ENCODE measurements at places on chromosomes 13 and 19.

DNA sequence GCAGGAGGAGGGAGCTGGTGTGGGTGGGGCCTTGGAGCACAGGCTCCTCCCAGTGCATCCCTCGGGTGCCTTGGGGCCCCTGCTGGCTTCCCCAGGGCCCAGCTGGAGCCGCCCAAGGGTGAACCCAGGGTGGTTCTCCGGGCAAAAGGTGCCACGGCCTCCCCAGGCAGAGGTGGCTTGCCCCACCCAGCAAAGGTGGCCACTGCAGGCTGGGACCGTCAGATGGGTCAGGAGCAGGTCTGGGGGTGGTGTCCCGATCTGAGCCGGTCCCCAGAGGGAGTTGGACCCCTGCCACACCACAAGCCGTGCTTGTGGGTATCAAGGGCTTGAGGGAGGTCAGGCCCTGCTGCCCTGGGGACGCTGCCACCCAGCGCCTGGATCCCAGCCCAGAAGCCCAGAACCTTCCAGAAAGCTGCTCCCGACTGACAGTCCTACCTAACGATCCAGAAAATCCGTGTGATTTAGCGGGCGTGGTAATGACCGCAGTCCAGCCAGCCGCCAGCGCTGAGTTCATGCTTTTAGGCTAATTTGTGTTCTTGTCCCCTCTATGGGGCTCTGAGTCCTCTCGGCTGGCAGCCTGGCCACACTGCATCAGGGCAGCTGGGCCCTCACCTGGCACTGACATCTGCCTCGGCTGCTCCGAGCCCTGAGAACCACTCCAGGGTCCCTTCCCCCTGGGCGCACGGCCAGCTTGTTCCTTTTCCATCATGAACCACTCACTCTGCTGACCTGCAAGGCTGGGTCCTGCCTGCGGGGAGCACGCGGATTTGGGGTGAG, 5.0 kb upstream of the GRIN3B start:
- no peak for DNase-seq

DNA sequence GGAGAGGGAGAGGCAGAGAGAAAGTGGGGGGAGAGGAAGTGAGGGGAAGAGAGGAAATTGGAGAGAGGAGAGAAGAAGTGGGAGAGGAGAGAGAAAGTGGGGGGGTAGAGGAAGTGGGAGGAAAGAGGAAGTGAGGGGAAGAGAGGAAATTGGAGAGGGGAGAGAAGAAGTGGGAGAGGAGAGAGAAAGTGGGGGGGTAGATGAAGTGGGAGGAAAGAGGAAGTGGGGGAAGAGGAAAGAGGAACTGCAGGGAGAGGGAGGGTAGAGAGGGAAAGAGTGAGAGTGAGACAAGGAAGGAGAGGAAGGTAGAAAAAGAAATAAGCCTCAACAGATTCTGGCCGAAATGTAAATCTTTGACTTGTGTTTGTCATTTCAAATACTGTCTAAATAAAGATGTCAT, 146.6 kb downstream of the KLF12 start:
- no peak for DNase-seq

DNA sequence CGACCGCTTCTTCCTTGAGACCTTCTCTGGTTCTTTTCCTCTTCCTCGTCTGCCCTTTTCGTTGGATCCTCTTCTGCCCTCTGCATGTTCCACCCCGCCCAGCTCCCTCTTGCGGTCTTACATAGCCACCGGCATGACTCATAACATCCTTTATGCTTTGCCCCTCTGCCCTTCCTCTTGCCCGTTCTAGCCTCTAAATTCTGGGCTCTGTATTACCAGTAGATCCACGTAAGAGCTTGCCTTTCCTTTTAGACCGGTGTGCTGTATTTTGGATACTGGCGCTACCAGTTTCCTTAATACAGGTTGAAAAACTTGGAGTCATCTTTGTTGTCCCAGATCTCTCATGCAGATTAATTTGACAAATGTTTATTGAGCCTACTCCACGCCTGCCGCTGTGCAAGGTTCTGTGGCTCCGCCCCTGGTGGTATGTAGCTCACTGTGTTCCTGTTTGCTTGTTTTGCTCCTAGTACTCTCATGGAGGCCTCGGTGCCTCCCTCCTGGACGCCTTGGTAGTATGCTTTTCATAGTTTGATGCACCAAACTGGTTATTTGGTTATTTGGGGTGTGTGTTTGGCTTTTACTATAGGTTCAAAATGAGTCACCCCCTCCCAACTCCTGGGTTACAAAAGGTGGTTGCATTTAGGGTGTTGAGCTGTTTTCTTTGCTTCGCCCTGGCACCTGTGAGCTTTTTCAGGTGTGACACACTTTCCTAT, 1.7 kb downstream of the GTF3A start:
- DNase-seq: peak; percentile 62

DNA sequence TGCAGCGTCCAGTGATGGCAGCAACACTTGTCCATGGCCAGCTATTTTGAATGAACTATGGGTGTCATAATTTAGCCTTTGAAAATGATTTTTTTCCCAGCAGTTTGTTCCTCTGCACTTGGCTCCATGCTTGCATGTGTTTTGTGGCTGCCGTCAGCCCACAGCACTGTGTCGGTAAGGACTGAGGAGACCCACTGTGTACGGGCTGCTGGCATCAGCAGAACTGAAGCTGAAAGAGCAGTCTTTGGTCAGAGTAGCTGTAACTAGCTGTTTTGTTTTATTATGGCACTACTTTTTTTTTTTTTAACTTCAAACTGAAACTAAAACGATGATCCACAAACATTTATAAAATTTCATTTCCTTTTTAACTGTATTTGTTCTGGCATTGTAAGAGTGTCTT, 50.3 kb upstream of the TEX29 start:
- DNase-seq: no peak

- no peak for DNase-seq
Measured at GRCh38 chr13:20843166-20843565, 59.4 kb downstream of the XPO4 start.

- no peak for DNase-seq
Measured at GRCh38 chr13:61935710-61936109, 520.1 kb upstream of the PCDH20 start.

DNA sequence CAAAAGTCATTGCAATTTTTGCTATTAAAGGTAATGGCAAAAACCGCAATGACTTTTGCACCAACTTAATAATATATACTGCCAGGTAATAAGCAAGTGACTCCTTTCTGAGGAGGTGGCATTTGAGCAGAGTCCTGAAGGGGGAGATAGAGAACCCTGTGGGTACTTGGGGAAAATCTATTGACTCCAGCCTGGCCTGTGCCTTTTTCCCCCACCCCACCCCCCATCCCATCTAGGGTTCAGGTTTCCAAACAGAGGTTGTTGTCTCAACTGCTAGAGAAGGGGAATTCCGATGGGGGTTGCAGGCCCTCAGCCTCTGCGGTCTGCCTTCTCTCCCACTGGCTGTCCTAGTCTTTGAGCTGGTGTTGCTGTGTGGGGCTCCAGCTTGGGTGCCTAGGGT, 11.5 kb downstream of the S1PR2 start:
- no peak for DNase-seq

GRCh38 chr13:109713681-109714080, 72.7 kb downstream of the IRS2 start:
- DNase-seq: no peak
